CD4-positive, alpha-beta T cell (primary cell): ENCODE measurements at places on chromosomes 11 and 22.

GRCh38 chr11:34609850-34610249 lies 11.0 kb upstream of the EHF start:
- H3K36me3 ChIP-seq = no peaks in the 10 kb centered on the region
- no peak overlapping the region for H3K27ac ChIP-seq
- DNase-seq = no peak
- H3K4me3 ChIP-seq = no peak overlapping the region
- H3K27me3 ChIP-seq = no peaks in the 10 kb centered on the region

DNA sequence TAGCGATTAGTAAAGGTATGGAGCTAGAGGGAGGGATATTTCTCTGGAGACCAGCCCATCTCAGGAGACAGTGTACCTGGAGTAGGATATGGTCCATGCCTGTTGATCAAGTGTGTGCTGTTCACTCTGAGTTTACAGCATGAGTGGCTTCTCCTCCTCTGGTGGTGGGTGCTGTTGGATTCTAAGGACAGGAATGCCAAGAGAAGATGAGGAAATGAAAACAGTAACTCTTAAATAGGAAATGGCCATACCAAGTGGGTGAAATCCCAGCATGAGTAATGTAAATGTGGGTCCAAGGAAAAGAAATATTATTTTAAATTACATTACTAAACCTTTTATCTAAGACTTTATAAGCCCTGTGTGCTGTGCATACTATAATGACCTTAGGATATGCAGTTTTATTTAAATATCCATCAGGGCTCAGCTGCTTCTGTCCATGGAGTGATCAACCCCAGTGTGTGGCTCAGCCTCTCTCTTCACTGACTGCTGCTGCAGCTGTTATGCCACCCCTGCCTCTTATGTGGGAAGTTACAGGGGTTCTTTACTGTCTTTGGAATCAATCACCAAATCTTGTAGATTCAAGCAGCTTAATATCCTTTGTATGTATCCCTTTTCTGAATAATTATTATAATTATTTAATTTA lies 54.3 kb downstream of the FAT3 start:
- DNase-seq = no peak
- H3K4me3 ChIP-seq = no peak overlapping the region
- no peaks in the 10 kb centered on the region for H3K27me3 ChIP-seq

GRCh38 chr22:36374603-36375024 lies 13.2 kb downstream of the MYH9 start:
- H3K27ac ChIP-seq = peak overlapping the region; percentile 95
- DNase-seq = peak; percentile 77
- H3K4me1 ChIP-seq = peaks cover 99% of the 10 kb centered on the region
- no peak overlapping the region for H3K4me3 ChIP-seq

DNA sequence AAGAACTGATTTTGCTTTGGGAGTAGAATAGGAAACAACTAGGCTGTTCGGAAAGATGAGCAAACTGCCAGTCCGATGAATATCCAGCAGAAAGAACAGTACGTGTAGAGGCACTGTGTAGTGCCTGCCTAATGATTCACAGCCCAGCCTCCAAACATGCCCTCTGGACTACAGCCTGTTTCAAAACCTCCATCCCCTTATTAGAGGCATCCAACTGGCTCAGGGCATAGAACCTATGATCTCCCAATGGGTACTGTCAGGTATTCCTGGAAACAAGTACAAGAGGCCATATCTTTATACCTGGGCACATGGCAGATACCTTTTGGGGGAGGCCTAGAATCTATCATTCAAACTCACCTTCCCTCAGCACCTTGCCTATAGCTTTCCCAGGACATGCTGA lies 4.9 kb downstream of the RRP8 start:
- H3K36me3 ChIP-seq = peaks cover 65% of the 10 kb centered on the region
- peaks cover 39% of the 10 kb centered on the region for H3K4me1 ChIP-seq
- no peak overlapping the region for H3K27ac ChIP-seq
- H3K27me3 ChIP-seq = no peaks in the 10 kb centered on the region

DNA sequence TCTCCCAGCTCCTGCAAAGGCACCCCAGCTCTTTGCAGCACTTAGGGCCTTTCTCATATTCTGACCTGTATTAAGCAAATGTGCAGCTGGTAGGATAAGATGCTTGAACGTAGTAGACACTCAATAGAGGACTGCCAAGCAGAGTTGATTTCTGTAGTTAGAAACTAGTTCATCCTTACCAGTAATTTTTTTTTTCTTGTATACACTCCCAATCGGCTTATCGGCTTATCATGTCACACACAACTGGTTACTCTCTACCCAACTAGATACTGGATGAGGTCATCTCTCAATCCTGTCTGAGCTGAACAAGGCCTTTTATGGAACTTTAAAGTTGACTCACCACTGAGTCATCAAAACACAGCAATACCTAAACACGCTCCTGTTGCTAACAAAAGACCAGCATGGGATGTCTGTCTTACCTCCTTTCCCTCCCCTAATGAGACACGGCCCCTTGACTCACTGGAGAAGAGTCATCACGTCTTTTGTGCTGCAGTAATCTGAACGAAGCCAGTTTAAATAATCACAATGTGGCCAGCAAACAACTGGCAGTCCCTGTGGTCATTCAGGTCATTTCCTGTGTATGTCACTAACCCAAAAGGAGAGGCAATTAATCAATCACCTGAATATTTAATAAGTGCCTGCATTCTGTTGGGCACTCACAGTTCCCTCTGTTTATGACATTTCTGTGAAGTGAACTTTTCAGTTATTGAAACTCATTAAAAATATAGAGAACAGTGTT lies 7.5 kb upstream of the WEE1 start:
- no peak overlapping the region for H3K27ac ChIP-seq
- peak; percentile 82 for DNase-seq
- H3K36me3 ChIP-seq = no peaks in the 10 kb centered on the region
- H3K4me1 ChIP-seq = peaks cover 9% of the 10 kb centered on the region
- H3K27me3 ChIP-seq = no peaks in the 10 kb centered on the region

DNA sequence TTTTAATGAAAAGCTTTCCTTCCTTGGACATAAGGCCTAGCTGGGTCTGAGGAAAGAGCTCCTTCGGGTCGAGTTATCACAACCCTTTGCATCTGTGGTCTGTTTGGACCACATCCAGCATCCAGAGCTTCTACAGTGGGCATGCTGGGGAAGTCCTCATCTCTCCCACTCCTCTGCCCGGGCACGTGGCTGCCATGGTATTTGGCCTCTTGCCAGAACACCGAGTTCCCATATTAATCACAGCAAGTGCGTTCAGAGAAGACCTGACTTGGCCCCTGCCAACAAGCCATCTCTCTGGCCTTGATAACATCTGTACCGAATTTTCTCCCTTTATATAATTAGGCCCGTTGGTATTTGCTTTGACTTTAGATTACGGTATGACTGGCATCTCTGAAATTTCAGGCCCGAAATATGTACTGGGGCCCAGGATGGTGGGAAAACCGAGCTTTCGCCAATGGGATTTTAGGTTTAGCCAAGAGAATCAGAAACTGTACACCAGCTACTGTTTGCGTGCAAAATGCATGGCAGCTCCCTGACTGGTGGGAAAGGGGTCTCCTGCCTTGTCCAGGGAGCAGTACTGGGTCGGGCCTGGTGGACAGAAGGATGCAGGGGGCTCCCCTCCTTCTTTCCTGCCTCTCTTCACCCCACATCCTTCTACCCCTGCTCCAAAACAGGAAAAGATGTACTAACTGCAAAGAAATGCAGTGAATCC lies 90.0 kb downstream of the MICAL2 start:
- peaks cover 7% of the 10 kb centered on the region for H3K36me3 ChIP-seq
- DNase-seq = peak; percentile 27
- H3K4me3 ChIP-seq = no peak overlapping the region
- H3K27me3 ChIP-seq = no peaks in the 10 kb centered on the region

- H3K27ac ChIP-seq = no peak overlapping the region
- no peak overlapping the region for H3K4me3 ChIP-seq
- DNase-seq = peak; percentile 24
- H3K4me1 ChIP-seq = no peaks in the 10 kb centered on the region
Measured at GRCh38 chr11:4626207-4627099, 10.8 kb upstream of the OR51D1 start.

DNA sequence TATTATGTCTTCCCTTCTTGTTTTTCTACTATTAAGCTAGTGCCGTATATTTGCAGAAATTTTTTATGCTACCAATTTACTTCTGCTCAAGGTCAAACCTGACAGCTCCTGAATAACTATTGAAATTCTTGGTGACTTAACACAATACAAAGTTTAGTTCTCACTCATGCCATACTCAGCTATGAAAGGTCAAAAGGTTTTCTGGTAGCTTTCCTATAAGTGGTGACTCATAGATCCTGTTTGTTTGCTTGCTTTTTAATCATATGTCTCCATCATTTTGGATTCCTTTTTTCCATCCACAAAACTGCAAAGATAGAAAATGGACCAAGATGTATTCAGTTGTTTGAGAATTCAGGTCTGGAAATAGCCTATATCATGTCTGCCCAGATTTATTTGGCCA lies 855.8 kb upstream of the LRRC4C start:
- H3K27ac ChIP-seq = no peak overlapping the region
- H3K27me3 ChIP-seq = no peaks in the 10 kb centered on the region
- H3K4me3 ChIP-seq = no peak overlapping the region
- no peak for DNase-seq
- H3K36me3 ChIP-seq = no peaks in the 10 kb centered on the region
- no peaks in the 10 kb centered on the region for H3K4me1 ChIP-seq

DNA sequence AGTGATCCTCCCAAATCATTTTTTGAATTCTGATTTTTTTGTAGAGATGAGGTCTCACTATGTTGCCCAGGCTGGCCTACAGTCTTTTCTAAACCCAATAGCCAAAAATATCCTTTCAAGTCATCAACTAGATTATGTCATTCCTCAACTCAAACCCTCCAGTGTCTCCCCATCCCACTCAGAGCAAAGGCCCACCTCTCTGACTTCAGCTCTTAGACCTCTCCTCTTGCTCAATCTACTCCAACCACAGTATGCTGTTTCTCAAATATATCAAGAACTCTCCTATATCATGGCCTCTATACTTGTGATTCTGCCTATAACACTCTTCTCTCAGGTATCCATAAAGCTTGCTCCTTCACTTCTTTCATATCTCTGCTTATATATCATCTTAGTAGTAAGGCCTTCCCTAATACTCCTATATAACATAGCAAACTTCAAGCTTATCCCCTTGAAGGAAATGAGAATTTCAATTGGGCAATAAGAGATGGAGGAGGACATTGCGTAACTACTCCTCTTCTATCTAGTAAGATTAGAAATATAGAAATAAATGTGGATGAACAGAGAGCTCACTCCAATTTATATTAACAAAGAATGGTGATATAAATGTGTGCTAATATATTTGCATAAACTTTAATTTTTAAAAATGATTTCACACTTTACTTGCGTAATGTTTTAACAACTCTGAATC lies 24.5 kb downstream of the DLG2 start:
- H3K27ac ChIP-seq = no peak overlapping the region
- no peak for DNase-seq
- H3K36me3 ChIP-seq = no peaks in the 10 kb centered on the region
- H3K4me1 ChIP-seq = no peaks in the 10 kb centered on the region

GRCh38 chr11:124763156-124763947 lies 1.3 kb upstream of the ESAM start:
- peak overlapping the region; percentile 68 for H3K4me3 ChIP-seq
- peaks cover 33% of the 10 kb centered on the region for H3K27me3 ChIP-seq
- peaks cover 6% of the 10 kb centered on the region for H3K36me3 ChIP-seq
- DNase-seq = peak; percentile 83
- peaks cover 50% of the 10 kb centered on the region for H3K4me1 ChIP-seq
- no peak overlapping the region for H3K27ac ChIP-seq

DNA sequence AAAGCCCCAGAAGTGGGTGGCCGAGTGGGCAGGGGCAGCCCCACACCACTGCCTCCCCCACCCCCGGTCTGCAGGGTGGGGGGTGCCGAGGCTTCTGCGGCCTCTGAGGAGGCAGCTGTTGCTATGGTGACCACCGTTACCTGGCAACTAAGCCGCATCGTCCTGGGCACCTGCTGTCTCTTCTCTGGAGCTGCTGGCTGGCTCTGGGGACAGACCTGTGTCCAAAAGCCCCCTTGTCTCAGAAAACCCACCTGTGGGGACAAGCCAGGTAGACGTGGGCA lies 79.9 kb upstream of the PRR5 start:
- H3K27me3 ChIP-seq = no peaks in the 10 kb centered on the region
- no peaks in the 10 kb centered on the region for H3K36me3 ChIP-seq
- H3K4me3 ChIP-seq = no peak overlapping the region
- no peak overlapping the region for H3K27ac ChIP-seq
- DNase-seq = no peak

DNA sequence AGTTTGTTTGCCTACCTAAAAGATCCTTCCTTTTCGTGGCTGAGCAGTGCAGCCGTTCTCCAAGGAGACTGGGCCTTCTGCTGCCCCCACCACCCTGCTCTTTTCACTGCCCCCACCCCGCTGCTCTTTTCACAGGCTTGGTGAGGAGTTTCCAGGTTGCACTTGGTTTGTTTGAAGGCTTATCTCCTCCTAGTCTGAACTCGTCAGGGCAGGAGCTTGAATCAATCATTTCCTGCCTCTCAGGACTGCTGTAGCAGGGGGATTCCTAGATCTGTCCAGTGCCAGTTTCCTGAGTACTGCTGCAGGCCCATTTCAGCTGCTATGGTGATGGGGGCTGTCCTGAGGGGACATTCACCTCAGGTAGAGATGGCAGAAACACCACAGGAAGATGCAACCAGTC lies 10.0 kb downstream of the MED15 start:
- no peak overlapping the region for H3K4me3 ChIP-seq
- no peaks in the 10 kb centered on the region for H3K27me3 ChIP-seq
- H3K4me1 ChIP-seq = peaks cover 74% of the 10 kb centered on the region
- no peak for DNase-seq

- DNase-seq = no peak
- peaks cover 9% of the 10 kb centered on the region for H3K36me3 ChIP-seq
- H3K4me3 ChIP-seq = no peak overlapping the region
- no peak overlapping the region for H3K27ac ChIP-seq
- H3K27me3 ChIP-seq = no peaks in the 10 kb centered on the region
Measured at GRCh38 chr11:111694851-111695250, 71.3 kb downstream of the PPP2R1B start.

- H3K27ac ChIP-seq = no peak overlapping the region
- peak; percentile 51 for DNase-seq
- H3K4me1 ChIP-seq = peaks cover 31% of the 10 kb centered on the region
- H3K36me3 ChIP-seq = no peaks in the 10 kb centered on the region
- H3K27me3 ChIP-seq = peaks cover 41% of the 10 kb centered on the region
Measured at GRCh38 chr11:34356913-34357700, 703 bp downstream of the ABTB2 start.

DNA sequence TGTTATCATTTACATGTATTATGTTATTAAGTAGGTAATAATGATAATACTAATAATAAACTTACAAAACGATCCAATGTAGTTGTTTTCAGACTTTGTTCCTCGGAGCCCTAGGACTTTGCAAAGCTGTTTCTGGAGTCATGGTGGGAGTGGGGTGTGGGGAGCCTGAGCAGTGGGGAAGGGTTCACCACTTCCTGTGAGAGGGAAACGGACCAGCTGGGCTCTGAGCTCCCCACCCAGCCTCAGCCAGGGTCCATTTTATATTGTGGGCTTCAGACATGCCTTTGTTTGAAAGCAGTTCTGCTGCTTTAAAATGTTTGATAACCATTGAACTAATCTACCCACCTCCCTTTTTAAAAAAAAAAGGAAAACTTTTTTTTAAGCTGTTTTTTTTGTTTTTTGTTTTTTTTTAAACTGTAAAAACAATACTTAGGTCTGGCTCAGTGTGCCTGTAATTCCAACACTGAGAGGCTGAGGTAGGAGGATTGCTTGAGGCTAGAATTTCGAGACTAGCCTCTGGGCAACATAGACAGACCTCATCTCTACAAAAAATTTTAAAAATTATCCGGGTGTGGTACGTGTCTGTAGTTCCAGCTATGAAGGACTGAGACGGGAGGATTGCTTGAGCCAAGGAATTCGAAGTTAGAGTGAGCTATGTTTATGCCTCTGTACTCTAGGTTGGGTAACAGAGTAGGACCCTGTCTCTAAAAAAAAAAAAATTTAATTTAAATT lies 7.0 kb downstream of the SERPING1 start:
- no peaks in the 10 kb centered on the region for H3K36me3 ChIP-seq
- H3K4me1 ChIP-seq = peaks cover 3% of the 10 kb centered on the region
- DNase-seq = no peak
- no peaks in the 10 kb centered on the region for H3K27me3 ChIP-seq
- H3K4me3 ChIP-seq = no peak overlapping the region
- H3K27ac ChIP-seq = no peak overlapping the region
